ENCODE measurements at places on chromosomes 6 and 20. TPM values are rescaled to one million over a fixed set of nuclear protein-coding genes. Genes with fewer than 3 reads are reported as not detected.

SLA2 gene
- not detected for total RNA-seq

NFATC2 gene
- 0.36 TPM for total RNA-seq

NKX2-2 gene
- not detected for total RNA-seq

C20orf96 gene
- total RNA-seq, result 0.16 TPM

PCK1 gene
- not detected for total RNA-seq

C6orf141 gene
- not detected for total RNA-seq

CLPSL1 gene
- total RNA-seq, result not detected

SCP2D1 gene
- not detected for total RNA-seq

DEFB128 gene
- total RNA-seq, result not detected

CDH22 gene
- total RNA-seq, result not detected

TRERF1 gene
- total RNA-seq, result 2.9 TPM

NHSL1 gene
- total RNA-seq, result 10.5 TPM

RAET1L gene
- total RNA-seq, result not detected

CFAP61 gene
- total RNA-seq, result not detected

FRK gene
- 2.9 TPM for total RNA-seq

MEI4 gene
- not detected for total RNA-seq

HM13 gene
- 139 TPM for total RNA-seq

IL17A gene
- total RNA-seq, result not detected
